Sciatic nerve (tissue), 2 donors: ENCODE measurements at places on chromosomes 7 and 10. TPM values are rescaled to one million over a fixed set of nuclear protein-coding genes. Genes with fewer than 3 reads are reported as not detected.
A peak's percentile ranks its signal among the peaks of the same experiment; 100 is the strongest.

DNA sequence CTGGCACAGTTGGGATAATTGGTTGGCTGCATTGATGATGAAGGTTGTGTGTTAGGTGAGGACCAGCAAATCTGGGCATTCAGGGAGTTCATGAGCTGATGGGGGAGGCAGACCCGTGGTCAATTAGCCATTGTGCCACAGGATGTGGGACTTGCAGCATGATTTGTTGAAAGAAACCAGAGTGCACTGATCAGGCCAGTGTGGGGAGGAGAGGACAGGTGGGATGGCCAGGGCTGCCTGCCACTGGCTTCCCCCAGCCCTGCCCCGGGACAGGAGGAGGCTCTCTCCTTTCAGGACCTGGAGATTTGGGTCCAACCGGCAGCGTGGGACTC is 4.3 kb downstream of the CLIP2 start:
- DNase-seq = no peak

DNA sequence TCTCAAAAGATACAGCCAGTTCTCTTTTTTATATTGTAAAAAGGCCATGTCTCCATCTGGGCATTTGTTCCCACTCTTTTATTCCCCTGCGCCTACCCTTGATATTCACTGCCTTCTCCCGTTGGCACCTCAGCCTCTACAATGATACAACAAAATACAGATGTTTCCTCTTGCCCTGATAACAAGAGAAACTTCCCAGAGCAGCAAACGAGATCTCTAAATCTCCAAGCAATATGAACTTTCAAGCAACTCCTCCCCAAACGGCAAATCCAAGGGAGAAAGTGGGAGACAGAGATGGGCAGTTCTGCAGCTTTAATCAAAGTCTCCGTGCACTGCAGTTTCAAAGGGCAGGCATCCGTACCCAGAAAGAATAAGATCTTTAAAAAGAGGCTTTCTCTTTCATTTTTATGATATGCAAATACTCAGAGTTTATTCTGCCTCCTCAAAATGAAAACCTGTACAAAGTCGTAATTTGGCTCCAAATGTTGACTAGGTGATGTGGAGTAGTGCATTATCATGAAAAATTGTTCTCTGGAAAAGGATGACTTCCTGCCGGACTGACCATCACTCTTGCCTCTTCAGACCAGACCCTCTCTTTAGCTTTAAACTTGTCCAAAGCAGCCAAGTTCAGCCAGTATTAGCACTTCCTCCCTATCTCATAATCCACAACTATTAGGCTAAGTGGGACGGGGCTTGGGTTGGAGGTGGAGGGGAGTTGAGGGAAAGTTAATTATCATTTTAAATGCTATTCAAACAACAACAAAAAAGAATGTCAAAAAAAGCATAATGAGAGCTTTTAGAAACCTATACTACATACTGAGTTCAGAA is 682 bp downstream of the HGF start:
- DNase-seq = no peak

DNA sequence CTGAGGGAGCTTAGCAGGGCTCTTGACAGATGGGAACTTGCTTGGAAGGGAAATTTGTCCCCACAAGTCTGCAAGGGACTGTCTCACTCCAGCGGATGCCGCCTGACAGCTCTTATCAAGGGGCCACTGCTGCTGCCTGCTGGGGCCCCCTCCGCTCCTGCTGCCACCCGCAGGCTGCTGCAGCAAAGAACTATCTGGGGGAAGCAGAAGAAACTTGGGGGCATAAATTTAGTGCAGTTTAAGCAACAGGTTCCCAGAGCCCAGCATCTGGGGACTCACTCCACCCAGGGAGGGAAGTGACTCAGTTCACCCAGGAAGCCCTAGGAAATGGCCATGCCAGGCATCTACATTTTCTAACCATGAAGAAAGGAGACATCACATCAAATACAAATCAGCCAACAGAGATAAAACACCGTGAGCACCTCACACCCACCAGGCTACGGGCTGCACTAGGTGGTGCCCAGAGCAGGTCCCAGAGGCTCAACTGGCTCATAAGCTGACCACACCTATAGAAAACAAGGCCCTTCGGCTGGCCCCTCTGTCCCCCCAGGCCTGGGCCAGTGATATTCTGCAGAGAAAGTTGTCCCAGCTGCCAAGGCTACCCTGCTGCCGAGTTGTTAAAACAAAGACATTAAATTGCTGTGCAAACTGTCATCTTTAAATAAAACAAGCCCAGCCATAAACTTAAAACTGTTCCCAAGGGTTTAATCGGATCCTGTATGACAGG is 3.7 kb downstream of the RGS10 start:
- peak; percentile 43 for DNase-seq

GRCh38 chr10:71971311-71971731 is 7.1 kb downstream of the CHST3 start:
- DNase-seq = no peak

DNA sequence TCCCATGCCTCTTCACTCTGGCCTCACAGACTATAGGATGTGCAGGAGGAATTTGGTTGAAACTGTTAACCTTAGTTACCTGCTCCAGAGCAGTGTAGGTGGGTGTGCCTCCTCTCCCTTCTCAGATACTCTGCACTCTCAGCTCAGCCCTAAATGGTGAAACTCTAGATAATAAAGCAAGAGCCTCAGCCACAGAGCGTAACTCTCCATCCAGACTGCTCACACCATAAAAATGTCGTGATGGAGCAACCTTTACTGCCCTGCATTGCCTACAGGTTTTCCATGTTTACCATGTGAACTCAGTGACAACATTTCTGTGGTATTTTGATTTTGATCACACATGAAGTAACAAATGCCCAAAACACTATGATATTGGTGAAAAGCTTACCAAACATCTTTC is 227.7 kb downstream of the CREB5 start:
- DNase-seq = no peak

- no peak for DNase-seq
These were observed 14.0 kb downstream of the RBM20 start for GRCh38 chr10:110657973-110658691.

DNA sequence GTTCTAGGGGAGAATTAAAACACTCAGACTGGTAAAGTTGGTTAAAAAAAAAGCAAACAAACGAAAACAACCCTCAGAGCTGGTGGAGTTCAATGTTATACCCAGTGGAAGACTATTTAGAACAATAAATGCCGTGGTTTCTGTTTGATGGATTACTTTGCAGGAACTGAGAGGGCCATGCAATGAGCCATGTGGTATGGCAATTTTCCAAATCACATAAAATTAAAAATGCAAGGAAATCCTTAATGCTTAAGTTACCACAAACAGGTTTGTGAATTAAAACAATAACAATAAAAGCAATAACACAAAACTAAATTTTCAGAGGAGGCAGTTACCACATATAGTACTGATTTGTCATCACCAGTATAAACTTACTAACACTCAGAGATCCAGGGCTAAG is 96.9 kb downstream of the RTKN2 start:
- no peak for DNase-seq

GRCh38 chr7:31104361-31105255 is 52.5 kb downstream of the ADCYAP1R1 start:
- DNase-seq = peak; percentile 9

DNA sequence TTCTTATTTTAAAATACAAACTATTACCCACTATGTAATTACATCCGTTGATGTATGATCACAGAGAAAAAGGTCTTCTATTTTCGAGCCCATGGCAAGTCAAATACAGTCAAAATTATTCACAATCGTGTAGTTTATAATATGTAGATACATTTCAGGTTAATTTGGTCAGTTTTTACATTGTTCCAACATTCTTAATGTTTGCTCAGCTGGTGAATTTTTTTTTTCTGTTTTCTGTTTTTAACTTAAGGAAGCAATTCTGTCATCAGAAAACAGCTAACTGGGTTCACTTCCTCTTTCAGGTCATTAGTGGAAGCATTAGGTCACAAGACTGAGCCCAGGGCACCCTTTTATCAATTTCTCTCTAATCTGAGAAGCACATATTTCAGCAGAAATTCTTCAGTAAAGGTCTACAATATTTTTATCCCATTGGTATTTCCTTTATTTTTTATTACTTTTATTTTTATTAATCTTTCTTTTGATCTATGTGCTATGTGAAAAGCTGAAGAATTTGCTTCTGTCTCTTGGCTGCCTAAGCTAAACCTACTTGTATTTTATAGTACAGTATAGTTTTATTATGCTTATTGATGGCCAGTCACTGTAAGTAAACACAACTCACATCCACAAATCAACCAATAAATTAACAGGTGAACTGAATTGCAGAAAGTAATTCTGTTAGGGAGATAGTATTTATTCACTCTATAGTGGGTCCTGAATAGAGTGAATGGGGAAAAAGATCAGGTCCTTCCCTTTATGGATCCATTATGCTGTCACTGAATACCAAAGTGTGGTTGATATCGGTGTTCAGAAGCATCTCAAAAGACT is 84.6 kb downstream of the ICA1 start:
- DNase-seq = no peak

DNA sequence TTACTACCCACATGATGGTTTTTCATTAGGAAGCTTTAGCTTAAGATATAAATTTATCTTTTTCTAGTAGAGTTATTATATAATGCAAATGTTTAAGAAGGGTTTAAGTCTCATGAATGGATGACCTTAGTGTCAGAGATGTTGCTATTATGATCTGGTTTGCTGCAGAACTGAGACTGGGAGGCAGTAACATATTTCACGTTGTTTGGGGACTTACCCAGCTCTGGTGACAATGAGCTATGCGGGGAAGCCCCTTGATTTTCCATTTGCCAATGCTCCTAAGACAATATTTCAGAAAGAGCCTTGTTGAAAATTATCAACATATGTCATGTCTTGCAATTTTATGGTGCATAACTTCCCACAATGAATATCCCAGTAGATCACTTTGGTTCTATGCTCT is 754.6 kb downstream of the REEP3 start:
- no peak for DNase-seq

DNA sequence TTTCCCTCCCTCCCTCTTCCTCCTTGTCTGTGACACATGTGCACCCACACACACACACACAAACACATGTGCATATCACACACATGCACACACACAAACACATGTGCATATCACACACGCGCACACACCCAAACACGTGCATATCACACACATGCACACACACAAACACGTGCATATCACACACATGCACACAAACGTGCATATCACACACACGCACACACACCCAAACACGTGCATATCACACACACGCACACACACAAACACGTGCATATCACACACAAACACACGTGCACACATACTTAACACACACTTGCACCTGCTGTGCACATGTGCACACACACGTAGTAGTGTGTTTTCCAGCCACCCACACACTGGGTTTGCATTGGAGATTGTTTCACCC is 29.4 kb upstream of the KNDC1 start:
- no peak for DNase-seq

- DNase-seq = peak; percentile 47
These were observed 44.7 kb upstream of the MXI1 start for GRCh38 chr10:110162741-110163145.

DNA sequence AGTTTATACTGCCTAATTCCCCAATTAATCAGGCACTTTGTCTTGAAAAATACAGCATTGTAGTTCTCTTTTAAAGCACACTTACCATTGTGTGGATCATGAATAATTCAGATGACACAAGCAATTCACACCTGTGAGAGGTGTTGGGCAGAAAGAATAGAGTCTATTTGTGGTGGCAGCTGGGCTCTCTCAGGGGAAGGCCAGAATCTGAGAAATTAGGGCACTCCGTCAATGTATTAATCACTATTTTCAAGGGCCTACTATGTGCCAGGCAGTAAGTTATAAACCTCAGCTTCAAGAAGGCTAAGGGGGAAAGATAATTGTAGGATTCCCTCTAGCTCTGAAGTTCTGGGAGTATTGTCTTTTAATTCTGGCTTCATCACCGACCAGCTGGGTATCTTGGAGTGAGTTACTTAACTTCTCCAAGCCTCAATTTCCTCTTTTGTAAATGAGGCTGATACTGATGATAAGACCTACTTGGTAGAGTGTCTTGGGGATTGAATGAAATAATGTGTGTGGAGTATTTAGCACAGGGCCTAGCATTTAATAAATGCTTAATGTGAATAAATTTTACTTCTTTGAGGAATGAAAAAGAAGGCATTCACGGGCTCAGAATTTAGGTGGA is 2.5 kb downstream of the CHN2 start:
- no peak for DNase-seq

GRCh38 chr10:27143686-27144085 is 10.5 kb downstream of the YME1L1 start:
- no peak for DNase-seq

- DNase-seq = no peak
These were observed 1.9 kb upstream of the BHLHA15 start for GRCh38 chr7:98209166-98209920.

DNA sequence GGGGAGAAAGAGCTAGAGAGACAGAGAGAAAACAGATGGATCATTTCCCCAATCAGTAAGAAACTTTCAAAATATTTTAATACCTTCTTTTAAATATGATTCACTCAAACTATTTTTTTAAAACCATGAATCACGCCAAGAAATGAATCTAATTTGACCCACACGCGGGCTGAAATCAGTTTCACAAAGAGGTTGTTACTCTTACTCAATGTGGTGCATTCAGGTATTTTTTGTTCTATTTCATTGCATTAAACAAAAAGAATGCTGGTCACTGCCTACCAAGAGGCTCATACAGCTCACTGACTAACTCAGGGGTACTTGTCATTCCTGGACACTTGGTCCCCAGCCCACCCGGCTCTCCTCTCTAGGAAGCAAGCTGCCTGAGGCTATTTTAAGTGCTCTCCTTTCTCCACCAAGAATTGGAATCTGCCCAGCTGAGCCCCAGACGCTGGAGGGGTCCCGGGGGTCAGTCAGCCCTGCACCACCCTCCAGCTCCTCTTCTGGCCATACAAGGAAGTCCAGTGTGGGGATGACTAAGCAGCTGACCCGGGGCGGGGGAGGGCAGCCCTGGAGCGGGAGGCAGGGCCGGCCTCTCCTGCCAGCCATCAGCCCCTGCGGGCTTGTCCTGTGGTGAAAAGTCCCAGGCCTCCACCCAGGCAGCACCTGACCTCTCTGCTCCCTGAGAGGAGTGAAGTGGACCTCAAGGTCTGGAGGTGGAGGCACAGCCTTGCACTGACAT is 21.7 kb upstream of the PFKP start:
- DNase-seq = peak; percentile 77

- DNase-seq = no peak
These were observed 44.1 kb downstream of the MTURN start for GRCh38 chr7:30178748-30179436.

DNA sequence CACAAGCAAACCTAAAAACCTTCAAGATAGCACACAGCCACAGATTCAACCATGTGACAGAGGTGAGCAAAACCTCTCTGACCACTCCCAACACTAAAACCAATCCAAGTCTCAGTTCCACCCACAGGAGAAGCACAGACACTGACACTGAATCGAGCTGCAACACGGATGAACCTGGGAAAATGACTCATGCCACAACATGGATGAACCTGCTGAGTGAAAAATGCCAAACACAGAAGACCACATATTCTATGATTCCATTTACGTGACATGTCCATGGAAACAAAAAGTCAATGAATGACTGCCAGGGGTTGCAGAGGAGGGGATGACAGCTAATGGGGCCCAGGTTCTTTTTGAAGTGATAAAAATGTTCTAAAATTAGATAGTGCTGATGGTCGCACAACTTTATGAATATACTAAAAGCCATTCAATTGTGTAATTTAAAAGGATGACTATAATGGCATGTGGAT is 22.0 kb downstream of the CYTH3 start:
- DNase-seq = no peak

The ZNF92 gene
- total RNA-seq = 6.4 TPM

The CYP26C1 gene
- total RNA-seq = 0.85 TPM

The AKR1C1 gene
- total RNA-seq = 84.2 TPM

The MBL2 gene
- not detected for total RNA-seq

The FAM13C gene
- 25.0 TPM for total RNA-seq

The POLR2J3 gene
- total RNA-seq = 64.2 TPM

The SPDYE11 gene
- not detected for total RNA-seq

The FAM171A1 gene
- total RNA-seq = 32.6 TPM

The WEE2 gene
- total RNA-seq = not detected

The NPC1L1 gene
- 0.45 TPM for total RNA-seq
